Omental fat pad (tissue), 4 donors: ENCODE measurements at places on chromosomes 2 and 18.

GRCh38 chr2:232789082-232789481 is 12.7 kb upstream of the KCNJ13 start:
- DNase-seq: no peak

- no peak for DNase-seq
These were observed 96.2 kb downstream of the TANC1 start for GRCh38 chr2:159064446-159065301.

DNA sequence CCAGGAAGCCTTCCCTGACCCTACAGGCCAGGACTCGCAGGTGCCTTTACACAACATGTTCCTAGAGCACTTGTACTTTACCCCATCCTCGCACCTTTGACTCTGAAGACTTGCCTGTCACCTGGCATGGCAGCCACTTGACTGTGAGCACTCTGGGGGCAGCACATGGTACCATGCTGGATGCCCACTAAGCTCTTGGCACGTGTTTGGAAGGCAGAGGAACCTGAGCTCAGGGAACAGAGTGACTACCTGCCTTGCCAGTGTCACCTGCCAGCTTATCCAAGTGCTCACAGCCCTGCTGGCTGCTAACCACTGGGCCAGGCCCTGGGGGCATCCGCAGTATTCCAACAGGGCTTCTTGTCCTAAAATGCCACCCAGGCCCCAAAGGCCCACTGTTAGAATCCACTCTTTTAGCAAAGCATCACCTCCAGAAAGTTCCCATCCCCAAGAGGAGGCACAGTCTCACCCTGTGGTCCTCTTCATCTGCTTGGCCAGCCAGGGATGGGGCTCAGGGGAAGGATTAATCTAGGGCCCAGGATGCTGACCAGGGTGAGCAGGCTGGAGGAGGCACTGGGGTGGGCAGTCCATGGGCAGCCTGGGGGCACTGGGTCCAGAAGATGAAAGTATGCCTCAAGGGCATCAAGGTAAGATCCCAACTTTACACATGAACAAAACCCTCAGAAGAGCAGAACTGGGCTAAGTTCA is 57.0 kb downstream of the ZBTB7C start:
- DNase-seq: no peak

DNA sequence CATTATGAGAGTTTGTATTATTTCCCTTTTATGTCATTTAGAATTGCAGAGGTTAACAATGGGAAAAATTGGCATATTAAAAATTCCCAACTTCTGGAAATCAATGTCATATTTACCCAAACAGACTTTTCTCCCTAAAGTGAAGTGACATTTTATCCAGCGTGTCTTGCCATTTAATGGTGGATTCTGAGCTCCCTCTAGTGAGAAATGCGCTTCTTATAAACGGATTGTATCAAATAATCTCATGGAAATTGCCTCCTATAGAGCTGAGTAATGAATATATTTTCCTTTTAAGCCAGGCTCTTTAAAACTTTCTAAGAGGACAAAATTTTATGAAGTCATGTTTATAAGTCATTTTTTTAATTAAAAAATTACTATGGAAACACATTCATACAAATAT is 5.7 kb upstream of the GCFC2 start:
- DNase-seq: no peak

- no peak for DNase-seq
These were observed 54.9 kb downstream of the CERKL start for GRCh38 chr2:181602017-181602416.

GRCh38 chr2:108404784-108405397 is 27.1 kb downstream of the SULT1C4 start:
- no peak for DNase-seq

- DNase-seq: no peak
These were observed 128.2 kb upstream of the CXCR4 start for GRCh38 chr2:136246086-136246669.

DNA sequence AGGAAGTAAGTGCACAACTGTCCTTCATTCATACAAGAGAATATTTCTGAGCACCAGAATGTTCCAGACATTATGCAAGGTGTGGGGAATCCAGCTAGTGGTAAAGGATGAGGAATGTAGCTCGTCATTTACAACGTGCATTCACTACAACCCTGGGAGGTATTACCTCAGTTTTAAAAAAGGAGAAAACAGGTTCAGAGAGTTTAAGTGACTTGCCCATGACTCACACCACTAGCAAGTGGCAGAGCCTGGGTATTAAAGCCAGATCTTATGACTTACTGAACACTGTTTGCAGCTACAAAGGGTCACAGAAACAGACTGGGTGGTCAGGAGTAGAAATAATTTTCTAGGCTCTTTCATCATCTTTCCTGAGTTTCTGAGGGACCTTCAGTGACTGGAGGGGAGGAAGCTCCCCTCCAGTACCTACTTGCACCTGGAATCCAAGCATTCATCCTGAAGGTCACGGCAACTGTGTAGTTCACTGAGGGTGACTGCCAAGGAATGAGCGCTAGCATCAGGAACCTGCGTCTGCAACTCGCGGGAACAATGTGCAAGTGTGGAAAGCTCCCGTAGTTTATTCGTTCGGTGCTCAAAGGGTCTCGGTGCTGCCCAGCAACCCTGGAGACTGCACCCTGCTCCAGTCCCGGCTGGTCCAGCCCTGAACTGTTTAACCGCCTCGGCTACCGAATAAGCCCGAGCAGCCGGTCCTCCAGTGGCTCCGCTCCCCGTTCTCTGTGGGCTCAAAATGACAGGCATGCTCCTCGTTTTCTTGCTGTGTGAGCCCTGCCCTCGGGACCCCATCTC is 647 bp downstream of the CCDC121 start:
- DNase-seq: no peak

DNA sequence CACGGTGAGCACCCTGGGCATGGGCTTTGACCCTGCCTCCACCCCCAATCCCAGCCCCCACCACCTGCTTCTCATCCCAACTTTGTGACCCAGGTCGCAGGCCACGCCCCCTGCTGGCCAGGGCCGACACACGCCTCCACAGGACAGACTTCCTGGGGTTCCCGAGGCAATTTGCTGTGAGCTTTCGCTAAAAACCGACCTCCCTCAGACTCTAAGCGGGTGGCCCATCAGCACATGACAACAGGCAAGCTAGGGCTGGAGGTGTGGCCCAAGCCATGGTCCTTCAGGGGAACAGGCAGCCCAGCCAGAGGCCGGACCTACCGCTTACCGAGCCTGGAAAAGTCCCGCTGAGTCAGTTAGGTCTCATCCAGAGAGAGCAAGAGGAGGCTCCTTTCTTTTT is 31.9 kb downstream of the C1QL2 start:
- no peak for DNase-seq

DNA sequence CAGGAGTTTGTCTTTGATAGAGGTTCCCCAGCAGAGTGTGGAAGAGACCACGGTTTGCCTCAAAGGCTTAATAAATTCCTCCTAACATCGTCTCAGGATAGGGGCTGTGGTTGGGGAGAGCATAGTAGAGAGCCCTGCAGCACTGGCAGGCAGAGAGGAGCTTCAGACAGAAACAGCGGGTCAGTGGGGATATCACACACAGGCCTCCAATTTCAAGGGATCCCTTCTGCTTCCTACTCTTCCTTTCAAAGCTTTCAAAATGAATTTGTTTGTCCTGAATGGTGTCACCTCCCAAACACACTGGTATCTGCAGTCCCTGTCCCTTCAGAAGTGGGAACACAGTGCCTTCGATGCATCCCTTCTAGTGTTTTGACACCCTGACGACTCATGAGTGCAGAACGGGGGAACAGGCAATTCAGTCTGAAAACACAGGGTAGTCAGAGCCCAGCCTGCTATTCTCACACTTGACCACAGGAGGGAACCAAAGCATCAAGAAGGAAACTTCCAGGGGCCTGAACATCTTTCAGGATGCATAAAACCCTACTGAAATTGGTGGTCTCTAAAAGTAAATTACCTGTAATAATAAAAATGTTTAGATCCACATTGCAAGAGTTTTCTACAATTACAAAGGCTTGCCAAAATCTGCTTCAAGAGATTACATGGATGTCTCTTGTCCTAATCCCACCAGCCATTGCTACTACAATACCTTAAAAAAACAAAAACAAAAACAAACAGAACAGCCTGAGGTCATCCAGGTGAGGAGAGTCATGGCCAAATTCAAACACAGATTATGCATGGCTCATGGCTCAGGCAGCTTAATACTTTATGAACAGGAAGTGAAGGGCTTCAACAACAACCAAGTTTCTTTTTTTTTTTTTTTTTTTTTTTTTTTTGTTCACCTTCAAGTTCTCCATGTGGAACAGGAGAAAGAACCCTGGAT is 49.8 kb downstream of the SLC14A2 start:
- DNase-seq: peak; percentile 51

DNA sequence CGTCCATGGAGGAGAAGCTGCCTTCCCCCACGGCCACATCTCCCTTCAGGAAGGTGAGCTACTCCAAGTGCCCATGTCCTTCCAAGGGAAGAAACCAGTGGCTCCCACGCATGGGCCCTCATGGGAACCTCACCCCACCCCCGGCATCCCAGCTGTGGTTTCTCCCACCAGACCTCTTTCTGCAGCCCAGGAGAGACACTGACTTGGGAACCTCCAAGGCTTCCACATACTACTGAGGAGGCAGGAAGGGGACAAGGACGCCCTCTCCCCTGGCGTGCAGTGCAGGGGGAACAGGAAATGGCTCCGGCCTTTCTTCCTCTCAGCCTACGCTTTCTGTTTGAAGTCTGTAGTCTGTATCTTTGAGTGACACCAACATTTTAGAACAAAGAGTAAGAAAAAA is 104.5 kb upstream of the EPC2 start:
- DNase-seq: no peak

DNA sequence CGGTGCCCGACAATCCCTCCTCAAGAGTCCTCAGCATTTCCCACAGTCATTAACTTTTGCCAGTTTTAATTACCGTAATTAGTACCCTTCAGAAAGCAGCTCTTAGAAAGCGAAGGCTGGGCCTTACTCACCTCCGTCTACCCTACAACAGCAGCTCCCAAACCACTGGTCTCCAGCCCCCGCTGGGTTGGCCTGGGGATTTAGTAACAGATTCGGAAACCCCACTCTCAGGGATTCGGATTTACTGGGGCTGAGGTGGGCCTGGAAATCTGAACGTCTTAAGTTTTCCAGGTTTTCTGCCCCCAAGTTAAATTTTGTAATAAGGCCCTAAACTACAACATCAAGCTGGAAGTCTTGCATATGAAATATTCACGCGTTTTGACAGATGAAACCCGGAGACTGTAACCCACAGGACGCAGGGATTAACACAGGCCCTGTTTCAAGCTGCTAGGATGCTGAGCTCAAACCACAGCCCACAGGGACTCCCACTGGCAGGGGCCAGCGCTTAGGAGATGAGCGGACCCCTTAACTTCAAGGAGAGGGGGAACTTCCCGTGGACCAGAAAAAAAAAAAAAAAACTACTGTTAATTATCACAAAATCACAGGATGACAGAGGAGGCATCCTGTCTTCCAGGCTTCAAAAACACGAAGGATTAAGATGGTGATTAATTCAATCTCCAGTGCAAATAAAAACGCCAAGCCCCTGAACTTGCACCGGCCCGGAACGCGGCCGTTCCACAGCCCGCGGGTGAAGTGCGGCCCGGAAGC is 985 bp downstream of the ILKAP start:
- no peak for DNase-seq

GRCh38 chr2:66323406-66323805 is 111.5 kb upstream of the MEIS1 start:
- no peak for DNase-seq

GRCh38 chr2:70525032-70525431 is 28.6 kb downstream of the TGFA start:
- no peak for DNase-seq

DNA sequence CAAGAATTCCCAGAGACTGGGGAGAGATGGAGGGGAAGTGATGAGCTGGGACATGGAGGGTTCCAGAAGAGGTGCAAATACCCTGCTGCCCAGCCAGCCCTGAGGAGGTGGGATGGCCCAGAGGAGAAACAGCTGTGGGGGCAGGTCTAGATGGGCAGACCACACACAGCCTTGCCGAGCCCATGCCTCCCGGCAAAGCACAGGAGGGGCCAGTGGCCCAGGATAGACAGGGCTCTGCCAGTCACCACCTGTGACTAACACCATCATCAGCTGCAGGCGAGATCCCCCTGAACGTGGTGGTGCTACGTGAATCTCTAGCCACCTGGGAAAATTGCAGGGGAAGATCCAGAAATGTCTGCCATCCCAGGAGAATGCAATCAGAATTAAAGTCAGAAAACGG is 39.4 kb downstream of the SCTR start:
- no peak for DNase-seq

DNA sequence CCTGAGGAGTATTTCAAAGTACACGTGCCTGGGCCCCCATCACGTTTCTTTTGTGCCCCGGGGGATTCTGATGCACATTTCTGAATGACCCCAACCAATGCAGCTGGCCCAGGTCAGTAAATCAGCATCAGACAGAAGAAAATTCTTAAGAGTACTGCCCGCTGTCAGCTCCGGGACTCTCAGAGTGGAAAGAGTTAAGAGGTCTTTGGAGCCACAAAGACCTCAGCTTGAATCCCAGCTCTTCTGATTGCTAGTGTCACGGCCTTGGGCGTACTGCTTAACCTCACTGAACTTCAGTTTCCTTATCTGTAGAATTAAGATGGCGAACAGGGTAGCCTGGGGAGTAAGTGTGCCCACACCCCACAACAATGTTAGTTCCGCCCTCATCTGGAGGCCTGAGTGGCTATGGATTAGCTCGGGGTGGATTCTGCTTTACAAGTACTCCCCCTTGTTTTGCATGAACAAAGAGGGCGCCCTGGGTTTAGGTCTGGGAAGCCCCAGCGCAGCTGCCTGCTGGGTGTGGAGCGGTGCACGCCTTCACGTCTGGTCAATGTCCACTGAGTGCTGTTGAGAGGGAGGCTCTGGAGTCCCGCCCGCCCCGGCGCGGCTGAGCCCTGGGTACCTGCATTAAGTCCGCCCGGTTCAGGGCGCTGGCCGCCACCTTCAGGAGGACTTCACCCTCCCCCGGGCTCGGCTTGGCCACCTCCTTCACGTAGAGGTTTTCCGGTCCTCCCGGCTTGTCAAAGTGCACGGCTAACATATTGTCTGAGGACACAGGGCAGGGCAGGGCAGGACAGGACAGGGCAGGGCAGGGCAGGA is 858 bp downstream of the TP53I3 start:
- no peak for DNase-seq

GRCh38 chr2:48175656-48176055 is 269.4 kb upstream of the FBXO11 start:
- no peak for DNase-seq

DNA sequence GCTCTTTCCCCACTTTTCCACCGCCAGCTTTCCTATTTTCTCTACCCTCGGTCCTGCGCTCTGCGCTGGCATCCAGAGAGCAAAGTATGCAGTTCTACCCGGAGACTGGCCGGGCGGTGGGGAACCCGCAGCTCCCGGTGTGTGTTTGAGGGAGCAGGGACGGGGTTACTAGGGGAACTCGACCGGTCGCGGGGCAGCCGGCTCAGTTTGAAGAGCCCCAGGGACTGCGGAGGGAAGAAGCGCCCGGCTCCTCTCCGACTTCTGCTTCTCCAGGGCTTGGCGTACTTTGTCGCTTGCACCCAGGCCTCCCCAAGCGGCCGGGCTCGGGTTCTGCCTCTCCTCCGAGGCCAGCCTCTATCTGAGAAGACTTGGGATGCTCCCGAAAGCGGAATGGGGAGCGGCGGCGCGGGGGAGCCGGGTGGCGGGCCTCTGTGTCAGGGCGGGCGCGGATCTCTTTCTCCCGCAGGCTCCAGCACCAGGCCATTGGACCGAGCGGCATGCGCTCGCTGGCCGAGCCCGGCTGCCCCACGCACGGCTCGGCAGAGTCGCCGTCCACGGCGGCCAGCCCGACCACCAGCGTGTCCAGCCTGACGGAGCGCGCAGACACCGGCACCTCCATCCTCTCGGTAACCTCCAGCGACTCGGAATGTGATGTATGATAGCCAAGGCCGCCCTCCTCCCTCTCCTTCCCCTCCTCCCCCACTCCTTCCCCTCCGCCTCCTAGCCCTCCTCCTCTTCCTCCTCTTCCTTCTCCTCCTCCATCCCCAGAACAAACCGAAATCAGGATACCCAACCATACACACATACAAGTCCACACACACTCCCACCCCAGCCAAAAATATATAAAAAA is 2.8 kb downstream of the SIX3 start:
- no peak for DNase-seq
